ENCODE measurements at places on chromosomes 6 and 20.

- DNase-seq: no peak
Measured at GRCh38 chr6:36378243-36378920, 9.1 kb downstream of the ETV7 start.

- no peak for DNase-seq
Measured at GRCh38 chr20:46758929-46759669, 49.6 kb downstream of the SLC2A10 start.

- no peak for DNase-seq
Measured at GRCh38 chr6:20875369-20875963, 341.2 kb downstream of the CDKAL1 start.

DNA sequence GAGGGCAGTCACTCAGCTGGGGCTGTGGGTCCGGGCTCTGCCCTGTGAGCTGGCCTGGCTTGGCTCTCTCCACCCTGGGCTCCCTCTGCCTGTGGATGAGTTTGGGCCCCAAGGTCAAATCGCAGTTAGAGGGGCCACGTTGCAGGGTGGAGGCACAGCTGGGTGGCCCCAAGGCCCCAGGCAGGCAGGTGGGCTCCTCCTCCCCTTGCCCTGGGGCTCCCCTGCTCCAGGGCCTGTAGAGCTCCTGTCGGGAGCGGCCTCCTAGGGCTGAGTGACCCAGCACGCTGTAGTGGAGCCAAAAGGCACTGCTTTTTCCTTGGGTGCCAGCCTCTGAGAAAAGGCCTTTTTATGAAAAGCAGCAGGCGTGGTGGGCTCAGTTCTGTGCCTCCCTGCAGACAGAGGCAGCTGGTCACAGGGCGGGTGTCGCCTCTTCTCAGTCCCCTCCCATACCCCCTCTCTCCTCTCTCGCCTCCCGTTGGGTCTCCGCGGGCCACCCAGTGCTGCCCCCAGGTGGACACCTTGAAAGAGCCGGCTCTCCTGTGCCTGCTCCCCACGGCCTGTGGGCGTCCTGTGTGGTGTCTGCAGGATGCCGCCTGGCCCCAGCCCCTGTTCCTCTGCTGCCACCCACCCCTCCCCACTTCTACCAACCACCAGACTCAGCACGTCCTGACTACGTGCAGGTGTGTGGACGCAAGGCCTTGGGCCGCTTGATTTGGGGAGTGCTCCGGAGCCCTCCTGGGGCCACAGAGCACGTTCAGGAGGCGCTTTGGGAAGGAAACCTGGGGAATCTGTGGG, 13.2 kb downstream of the SS18L1 start:
- peak; percentile 87 for DNase-seq

- no peak for DNase-seq
Measured at GRCh38 chr6:139473231-139473701, 98.8 kb upstream of the CITED2 start.

- DNase-seq: no peak
Measured at GRCh38 chr6:157550114-157550989, 169.4 kb downstream of the ZDHHC14 start.

- peak; percentile 63 for DNase-seq
Measured at GRCh38 chr20:50014570-50015562, 32.1 kb downstream of the SNAI1 start.

GRCh38 chr6:46909371-46909770, 12.4 kb downstream of the ADGRF5 start:
- DNase-seq: no peak

GRCh38 chr20:4066551-4066950, 51.2 kb upstream of the RNF24 start:
- DNase-seq: no peak

- no peak for DNase-seq
Measured at GRCh38 chr6:49462071-49462470, 982 bp downstream of the MMUT start.

GRCh38 chr6:130676077-130676772, 151.0 kb upstream of the SMLR1 start:
- DNase-seq: no peak

DNA sequence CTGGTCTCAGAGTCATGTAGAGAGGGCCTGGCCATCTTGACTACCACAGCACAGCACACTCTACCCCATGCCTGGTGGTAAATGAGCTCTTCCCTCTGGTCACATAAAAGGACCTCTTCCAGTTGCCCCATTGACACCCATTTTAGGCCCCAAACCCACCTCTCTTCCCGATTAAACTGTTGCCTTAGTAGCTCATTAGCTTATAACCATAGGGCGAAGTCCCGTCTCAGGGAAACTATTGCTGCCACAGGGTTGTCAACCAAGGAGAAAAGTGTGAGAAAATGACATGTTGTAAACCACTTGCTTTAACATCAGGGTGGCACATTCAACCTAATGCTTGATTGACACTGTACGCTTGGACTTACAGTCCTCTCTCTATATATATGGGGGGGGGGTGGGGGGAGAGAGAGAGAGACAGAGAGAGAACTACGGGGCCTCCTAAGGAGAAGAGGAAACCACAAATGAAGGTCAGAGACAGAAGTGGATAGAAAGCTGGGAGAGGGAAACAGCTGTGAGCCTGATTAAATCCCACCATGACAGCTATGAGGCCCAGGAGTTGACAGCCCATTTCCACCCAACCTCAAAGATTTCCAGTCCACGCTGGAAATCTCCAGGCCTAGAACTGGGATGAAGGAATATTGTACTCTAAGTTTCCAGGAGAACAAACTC, 14.9 kb upstream of the BTN1A1 start:
- DNase-seq: no peak

DNA sequence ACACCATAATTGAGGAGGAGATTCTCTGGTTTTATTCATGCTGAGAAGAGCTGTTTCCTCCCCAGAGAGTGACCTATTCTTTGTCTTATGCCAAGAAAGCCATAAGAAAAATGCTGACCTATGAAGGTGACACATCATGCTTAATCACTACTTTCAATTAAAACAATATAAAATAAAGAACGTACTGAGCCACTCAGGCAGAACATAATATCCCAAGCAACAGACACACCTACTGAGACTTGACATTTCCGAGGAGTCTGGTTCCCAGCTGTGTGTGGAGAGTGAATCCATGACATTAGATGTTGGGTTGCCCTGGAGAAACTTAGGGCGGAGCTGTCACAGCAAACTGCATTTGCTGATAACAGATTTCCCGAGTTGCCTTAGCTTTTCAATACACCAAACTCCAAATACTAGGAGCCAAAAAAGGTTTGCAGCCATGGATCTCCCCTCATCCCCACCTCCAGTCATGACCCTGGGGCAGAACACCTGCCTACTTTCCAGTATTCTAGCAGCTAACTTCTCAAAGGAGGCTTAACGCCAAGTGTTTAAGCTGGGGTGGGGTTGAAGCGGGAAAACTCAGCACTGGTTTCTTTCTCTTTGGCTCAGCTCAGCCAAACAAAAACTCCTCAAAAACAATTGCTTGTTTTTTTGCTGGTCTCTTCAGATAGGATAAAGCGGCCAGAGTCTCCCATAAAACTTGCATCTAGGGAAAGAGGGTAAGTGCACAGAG, 92.2 kb downstream of the BACH2 start:
- DNase-seq: no peak

DNA sequence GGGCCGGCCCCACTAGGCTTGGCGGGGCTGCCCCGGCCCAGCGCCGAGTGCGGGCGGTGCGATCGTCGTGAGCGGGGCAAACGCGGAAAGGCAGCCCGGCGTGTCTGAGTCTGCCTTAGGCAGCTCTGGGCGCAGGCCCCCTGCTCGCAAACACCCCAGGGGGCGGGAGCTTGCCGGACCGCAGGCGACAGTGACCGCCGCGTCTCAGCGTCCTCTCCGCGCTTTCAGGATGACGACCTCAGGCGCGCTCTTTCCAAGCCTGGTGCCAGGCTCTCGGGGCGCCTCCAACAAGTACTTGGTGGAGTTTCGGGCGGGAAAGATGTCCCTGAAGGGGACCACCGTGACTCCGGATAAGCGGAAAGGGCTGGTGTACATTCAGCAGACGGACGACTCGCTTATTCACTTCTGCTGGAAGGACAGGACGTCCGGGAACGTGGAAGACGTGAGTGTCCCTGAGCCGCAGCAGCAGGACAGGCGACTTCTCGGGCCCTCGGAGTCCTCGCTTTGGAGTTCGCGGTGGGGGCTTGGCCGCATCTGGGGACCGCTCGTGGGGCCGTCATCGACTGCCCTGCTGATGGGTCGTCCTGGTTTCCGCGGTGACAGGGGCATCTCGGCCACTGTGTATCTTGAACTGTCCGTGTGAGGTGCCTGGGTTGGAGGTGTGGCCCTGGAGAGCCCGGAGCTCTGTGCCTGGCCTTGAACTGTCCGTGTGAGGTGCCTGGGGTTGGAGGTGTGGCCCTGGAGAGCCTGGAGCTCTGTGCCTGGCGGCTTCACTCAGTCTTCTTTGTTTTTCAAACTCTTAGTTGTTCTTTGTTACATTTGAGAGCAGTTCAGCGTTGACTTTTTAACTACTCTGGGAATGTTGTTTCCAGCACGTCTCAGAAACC, 786 bp downstream of the ADRM1 start:
- DNase-seq: peak; percentile 61

- no peak for DNase-seq
Measured at GRCh38 chr6:96923871-96924493, 546 bp upstream of the KLHL32 start.

- DNase-seq: no peak
Measured at GRCh38 chr6:3090013-3090412, 21.7 kb downstream of the RIPK1 start.

DNA sequence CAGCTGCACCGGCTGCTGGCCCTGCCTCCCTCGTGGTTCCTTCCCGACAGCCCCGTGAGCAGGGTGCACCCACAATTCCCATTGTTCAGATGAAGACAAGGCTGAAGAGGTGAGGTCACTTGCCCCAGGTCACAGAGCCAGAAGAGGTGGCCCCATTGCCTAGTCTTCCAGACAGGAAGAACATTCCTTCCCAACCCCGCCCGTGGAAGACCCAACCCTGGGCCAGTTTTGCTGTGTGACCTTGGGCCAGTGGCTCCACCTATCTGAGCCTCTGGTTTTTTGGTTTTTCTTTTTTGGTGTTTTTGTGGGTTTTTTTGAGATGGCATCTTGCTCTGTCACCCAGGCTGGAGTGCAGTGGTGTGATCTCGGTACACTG, 61.7 kb downstream of the RIPOR3 start:
- no peak for DNase-seq

- no peak for DNase-seq
Measured at GRCh38 chr6:114650891-114651290, 308.1 kb upstream of the HS3ST5 start.

DNA sequence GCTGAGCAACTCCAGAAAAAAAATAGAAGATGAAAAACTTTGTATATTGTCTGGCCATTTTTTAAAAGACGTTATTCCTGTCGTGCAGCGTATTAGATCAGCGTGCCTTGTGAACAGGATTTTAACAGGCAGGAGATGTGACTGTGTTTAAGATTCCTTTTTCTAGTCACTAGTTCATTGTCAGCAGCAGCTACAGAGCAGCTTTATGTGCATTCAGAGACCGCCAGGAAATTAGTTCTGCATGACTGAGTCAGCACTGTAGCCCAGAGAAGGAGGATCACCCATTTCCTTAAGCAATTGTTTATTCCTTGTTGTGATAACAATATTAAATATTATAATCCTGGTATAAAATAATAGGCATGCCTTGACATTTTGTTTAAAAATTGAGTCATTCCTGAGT, 75.4 kb upstream of the ADGRB3 start:
- DNase-seq: no peak

DNA sequence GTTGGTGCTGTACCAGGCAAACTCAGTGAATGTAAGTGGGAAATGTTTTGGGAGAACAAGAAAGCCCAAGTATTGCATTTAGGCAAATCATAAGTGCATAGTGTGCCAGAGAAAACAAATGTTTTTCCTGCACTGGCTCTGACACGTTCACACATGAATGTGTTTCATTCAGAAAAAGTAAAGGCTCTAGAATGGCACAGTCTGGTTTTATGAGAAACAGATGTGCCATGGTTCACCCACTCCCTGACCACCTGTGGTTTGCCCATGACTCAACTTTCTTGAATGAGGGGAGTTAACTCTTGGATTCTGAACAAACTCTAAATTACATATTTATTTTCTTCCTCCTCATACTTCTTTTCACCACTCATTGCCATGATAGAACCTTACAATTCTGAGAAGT, 126.9 kb downstream of the KCNQ5 start:
- DNase-seq: no peak

DNA sequence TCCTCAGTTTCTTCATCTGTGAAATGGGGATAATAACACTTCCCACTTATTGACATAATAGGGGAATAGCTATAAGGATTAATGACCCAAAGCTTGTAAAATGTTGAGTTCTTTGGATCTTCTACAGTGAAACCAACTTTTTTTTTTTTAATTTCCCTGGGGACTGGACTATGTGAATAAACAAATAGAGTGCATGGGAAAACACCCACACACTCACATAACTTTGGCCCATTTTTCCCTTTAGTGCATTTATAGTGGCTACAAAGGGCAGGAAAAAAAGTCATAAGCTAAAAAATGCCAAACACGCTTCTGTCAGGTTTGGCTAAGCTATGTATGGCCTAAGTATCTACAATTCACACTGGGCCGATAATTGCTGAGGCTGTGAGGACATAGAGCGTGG, 406.2 kb upstream of the JAG1 start:
- DNase-seq: no peak

DNA sequence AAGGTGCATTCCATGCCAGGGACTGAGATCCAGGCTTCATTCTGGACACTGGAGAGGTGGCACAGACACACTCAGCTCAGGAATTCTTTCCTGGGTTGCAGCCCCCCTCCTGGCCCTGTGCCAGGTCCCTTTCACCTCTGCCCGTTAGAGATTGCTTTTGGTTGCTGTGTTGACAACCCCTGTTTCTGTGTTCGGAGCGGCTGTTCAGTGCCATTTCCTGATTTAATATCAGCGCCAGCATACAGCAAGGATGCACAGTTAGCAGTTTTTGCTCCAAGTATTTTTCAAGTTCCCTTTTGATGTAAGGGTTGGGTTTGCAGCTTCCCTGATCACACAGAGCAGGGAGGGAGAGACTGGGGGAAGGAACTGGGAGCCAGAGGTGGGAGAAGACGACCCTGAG, 8.5 kb upstream of the MAFB start:
- no peak for DNase-seq

DNA sequence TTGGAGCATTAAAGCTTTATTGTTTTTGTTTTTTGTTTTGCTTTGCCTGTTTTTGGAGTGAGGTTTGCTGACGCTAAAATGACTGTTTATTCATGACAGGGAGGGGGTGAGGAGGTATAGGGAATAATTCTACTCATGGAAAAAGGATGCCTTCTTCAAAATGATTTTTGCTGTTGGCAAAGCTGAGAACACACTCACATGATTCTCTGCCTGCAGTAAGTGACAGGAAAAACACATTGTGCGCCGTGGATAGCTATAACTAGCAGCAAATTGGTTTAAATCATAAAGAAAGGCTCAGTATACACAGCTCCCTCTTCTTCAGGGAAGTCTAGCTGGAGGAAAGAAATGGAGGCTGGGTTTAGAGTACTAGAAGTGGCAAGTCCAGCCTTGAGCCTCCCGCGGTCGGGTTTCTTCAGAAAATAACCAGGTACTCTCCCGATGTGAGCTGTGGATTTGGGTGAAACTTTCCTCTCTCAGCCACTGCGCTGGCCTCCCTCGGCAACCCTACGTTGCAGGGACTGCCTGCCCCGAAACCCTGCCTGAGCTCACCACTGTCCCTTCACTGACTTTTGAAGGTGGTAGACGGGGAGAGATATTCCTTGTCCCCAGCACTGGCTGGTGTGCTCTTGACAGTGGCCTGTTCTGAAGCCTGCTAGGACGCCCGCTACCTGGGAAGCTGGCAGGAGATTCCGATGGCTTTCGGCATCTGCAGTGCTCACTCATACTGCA, 278.2 kb downstream of the NRN1 start:
- DNase-seq: no peak

GRCh38 chr20:11675920-11676629, 241.6 kb upstream of the BTBD3 start:
- no peak for DNase-seq

GRCh38 chr20:34964486-34964885, 8.8 kb downstream of the MYH7B start:
- DNase-seq: no peak

- no peak for DNase-seq
Measured at GRCh38 chr6:33075208-33075567, 602 bp upstream of the HLA-DPB1 start.

All from Right ventricle myocardium inferior (tissue), 1 donor.